ENCODE measurements at places on chromosomes 1 and 21.

DNA sequence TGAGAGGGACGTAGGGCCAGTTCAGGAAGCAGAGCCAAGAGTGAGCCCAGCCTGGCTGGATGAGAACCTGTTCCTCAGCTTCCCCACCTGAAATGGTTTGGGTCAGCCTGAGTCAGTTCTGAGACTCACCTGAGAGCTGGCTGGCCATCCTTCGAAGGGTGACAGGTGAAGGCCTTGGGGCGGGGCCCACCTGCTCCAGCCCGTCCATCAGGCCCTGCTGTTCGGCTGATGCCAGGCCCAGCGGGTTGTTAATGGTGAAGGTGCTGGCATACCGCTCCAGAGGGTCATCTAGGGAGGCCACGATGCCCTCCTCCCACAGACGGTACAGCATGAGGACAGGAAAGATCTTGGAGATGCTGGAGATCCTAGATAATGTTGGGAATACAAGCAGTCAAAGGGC, 14.1 kb downstream of the LACTBL1 start:
- DNase-seq: no peak

DNA sequence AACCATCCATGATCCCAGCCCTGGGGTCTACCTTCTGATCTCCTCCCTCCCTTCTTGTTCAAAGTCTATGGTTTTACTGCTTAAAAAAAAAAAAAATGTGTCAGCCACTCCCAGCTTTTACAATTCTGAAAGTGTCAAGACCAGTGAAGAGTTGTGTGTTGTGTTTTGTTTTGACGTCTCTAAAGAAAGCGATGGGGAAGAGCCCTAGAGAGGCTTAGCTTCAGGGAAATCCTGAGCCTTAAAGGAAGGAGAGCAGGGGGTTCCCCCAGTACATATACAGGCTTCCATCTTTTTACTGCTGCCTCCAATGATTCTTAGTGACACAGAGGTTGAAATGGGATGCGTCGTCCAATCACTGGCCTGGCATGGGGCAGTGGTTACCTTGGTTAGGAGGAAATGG, 13.9 kb upstream of the FMOD start:
- no peak for DNase-seq

DNA sequence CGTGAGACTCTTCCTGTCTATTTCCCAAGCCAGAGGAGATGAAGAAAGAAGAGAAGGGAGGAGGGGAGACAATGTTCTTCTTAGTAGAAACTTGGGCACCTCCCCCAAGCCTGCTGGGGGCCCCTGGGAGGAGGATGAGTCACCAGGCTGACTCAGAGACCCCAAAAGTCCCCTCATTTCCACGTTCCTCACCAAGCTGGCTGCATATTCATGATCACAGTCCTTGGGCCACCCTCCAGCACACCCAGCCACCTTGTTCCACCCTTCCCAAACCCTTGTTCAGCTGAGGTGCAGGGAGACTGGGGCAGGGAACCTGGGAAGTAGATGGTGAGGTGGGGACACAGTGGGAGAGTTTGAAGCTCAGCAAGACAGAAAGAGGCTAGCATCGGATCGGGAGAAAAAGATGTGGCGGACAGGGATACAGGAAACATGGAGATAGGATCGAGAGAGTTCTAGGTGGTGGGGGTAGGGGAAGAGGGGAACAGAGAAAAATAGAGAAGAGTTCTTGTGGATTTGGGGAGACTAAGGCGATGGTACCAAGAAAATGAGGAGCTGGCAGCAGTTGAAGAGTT, 712 bp downstream of the RAB13 start:
- peak; percentile 48 for DNase-seq

GRCh38 chr1:230286166-230286889, 139.8 kb downstream of the PGBD5 start:
- DNase-seq: no peak

DNA sequence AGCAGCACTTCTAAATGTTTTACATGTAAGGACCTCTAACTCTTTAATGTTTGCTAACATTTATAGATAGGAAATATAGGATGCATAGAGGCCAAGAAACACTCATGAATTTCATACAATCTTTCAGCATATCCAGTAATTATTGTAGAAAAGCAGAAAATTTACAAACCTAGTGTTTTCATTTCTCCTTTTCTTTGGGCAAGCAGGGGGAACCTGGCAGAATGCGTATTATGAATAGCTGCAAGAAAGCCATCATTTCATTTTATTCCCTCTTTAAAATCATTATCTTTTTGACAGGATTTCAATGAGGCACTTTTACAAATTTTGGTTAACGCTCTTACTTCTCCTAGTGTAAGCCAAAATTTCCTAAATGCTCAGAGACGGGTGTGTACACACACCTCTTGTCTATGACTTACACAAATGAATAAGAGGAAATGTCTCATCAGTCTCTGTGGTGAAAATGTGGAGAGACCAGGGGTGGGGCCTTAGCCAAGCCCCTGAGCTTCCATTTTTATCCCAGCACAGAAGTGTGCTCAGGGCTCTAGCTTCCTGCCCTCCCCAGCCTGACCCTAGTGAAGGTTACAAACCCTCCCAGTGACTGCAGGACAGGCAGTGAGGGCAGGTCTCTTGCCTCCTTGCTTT, 91.6 kb downstream of the LRRC8C start:
- DNase-seq: peak; percentile 40

DNA sequence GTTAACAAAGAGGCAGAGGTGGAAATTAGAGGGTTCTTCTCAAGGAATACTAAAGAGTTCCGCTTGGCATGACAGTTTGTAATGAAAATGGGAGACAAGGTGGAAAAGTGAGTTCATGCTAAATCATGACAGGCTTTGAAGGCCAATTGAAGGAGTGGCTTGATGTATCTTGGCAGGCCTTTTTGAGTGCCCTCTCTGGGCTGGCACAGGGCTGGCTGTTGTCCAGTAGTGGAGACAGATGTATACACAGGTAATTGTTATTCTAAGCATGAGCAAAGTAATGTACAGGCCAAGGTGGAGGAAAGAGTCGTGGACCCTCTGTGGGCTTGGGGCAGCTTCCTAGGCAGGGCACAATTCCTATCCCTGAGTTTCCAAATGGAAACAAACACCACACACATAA, 196.7 kb upstream of the GALNT2 start:
- DNase-seq: no peak

DNA sequence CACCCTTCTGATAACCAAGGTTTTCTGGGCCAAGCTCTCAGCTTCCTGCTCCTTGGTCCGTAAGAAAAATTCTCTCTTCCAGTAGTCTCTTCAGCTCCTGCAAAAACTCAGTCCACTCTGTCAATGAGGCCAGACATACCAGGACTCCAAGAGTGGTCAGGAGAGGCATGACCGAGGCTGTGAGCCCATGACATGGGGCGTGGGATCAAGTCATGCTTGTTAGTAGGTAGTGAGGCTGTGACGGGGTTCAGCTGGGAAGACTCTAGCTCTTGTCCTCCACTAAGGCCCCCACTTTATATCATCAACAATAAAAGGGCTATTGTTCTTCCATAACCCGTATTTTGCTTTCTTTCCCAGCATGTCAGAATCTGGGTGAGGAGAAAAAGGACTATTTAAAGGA, 10.1 kb upstream of the HCRTR1 start:
- no peak for DNase-seq

DNA sequence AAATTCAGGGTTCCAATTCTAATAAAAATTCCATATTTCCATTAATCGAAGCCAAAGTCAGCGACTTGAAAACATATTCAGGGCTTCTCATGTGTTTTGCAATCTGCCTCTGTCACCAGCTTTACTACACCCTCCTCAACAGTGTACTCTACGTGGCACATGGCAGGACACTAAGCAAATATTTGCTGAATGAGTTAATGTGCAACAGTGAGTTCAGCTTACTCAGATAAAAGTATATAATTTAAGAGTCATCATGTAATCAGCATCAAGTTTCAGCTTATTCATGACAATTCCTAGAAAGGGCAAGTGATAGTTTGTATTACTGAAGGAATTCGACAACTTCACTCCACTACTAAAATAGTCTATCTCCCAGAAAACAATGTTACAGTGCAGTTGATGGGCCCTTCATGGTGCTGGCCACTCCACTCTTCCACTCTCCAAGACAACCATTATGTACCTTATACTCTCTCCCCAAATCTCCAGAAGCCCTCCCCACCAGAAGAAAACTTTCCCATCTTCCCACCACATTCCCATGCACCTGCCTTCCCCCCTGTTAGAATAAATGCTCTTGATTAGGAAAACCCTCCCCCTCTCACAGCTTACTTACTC, 97.3 kb downstream of the TTLL7 start:
- no peak for DNase-seq

DNA sequence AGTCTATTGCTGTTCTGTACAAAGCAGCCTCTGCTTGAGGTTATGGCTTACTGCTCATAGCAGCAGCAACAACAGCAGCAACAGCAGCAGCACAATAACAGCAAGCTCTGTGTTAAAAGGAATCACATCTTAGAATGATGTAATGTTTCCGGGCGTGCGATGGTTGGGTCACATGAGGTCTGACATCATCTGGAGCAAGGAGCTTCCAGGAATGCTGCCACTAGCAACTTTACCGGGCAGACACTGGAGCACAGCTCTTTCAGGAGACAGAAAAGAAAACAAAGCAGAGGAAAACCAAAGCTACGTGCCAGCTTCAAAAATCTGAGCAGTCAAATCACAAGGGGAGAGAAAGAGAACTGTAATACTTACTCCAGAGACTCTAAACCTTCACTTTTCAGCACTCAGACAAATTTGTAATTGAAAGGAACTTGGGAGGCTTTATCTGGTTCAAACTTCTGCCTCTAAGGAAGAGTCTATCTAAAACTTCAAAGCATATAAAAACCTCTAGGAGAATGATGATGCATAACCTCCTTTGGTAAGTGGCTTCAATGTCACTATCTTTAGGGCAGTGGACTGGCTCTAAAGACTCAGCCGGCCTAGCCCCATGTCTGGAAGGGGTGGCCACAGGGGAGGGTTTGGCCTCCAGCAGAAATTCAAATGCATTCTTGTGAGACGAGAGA, 28.3 kb upstream of the RAB3GAP2 start:
- no peak for DNase-seq

DNA sequence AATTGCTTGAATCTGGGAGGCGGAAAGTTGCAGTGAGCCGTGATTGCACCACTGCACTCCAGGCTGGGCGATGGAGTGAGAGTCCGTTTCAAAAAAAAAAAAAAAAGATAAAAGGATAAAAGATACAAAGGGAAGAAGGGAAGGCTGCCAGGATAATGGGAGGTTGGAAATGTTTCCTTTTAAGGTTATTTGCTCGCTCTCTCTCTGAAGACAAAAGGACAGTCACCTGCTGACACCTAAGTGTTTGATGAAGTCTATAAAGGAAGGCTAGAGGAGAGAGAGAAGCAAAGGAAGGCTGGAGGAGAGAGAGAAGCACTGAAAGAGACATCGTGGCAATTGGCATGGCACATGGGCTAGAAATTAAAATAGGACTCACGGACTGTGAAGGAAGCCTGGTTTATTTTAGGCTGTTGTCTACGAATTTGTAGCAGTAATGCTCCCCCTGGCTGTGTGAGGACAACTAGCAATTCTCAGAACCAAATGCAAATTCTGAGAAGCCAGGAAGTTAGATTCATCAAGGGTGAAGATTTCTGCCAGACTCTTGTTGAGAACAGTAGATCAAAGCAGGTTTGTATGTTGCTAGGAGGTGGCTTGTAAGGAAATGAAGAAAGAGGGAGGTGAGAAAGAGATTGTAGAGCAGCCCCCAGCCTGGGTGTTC, 154.2 kb downstream of the ZP4 start:
- DNase-seq: no peak

GRCh38 chr1:106980121-106980520, 76.4 kb upstream of the PRMT6 start:
- no peak for DNase-seq

DNA sequence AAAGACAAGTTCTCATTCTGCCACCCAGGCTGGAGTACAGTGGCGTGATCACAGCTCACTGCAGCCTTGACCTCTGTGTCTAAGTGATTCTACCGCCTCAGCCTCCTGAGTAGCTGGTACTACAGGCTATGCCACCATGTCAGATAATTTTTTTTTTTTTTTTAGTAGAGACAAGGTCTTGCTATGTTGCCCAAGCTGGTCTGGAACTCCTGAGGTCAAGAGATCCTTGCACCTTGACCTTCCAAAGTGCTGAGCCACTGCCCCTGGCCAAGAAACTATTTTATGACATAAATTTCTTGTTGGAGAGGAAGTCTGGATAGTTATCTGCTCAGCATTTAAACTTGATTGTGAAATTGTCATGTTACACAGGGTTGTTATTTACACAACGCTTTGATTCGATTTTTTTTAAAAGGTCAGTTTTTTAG, 2.1 kb downstream of the SCCPDH start:
- DNase-seq: no peak

GRCh38 chr1:244296447-244296846, 155.3 kb downstream of the ADSS2 start:
- no peak for DNase-seq

GRCh38 chr1:245060684-245061374, 94.0 kb upstream of the KIF26B start:
- no peak for DNase-seq

- DNase-seq: no peak
These were observed 31.1 kb upstream of the SRP9 start for GRCh38 chr1:225746361-225747179.

DNA sequence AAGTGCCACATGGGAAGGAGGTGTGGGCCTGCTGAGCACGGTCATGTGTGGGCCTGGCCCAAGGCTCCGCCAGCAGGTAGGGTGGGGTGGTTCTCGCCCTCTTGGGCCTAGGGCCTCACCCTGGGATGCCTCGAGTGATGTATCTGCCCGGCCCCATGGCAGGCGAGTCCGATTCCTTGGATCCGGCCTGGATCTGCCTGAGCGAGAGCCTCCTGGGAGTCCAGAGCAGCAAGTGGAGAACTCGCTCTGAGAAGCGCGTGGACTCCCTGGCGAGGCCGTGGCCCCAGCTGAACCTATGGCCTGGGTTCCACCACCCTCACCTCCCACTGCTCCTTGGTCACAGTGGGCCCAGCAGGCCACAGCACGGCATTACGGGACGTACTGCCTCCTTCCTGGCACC, 8.2 kb upstream of the TTC34 start:
- DNase-seq: no peak

GRCh38 chr21:37737996-37738395, 178.3 kb downstream of the KCNJ6 start:
- no peak for DNase-seq

GRCh38 chr1:91152331-91152730, 130.5 kb upstream of the ZNF644 start:
- no peak for DNase-seq

DNA sequence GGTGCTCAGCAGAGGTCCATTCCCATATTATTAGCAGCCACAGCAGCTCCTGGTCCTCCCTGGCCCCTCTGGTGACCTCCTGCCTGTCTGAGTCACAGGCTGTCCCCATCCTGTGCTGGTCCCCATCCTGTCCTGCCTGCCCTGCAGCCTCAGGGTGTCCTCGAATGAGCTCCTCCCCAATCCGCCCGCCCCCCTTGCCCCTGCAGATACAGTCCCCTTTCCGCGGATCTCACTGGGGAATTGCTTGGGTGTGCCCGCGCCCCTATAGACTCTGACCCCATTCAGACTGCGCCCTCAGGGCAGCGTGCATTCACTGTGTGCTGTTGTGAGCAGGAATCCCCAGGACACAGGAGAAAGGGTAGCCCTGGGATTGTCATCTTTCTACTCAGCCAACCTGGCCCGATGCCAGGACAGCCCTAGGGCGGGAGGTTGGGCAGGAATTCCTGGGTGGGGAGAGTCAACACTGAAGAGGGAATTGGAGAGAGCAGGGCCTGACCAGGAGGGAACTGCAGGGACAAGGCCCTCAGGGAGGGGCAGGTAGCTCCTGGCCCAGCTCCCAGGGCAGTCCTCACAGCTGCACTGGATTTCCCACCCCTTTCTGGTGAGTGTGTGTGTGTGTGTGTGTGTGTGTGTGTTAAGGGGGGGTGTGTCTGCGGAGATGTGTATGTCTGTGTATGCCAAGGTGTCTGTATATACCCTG, 1.1 kb upstream of the GUCA2A start:
- no peak for DNase-seq

Data from activated naive CD8-positive, alpha-beta T cell treated with anti-CD3 and anti-CD28 coated beads, Interleukin-2, amount 50 U/mL, for 16 hours (primary cell).